ENCODE measurements at places on chromosomes 2 and 18. TPM values are rescaled to one million over a fixed set of nuclear protein-coding genes. Genes with fewer than 3 reads are reported as not detected.

The TUBA4A gene
- total RNA-seq: 0.56 TPM

The FBXO41 gene
- total RNA-seq: 1.5 TPM

The IL36A gene
- total RNA-seq: not detected

The LIPG gene
- 13.2 TPM for total RNA-seq

DNA sequence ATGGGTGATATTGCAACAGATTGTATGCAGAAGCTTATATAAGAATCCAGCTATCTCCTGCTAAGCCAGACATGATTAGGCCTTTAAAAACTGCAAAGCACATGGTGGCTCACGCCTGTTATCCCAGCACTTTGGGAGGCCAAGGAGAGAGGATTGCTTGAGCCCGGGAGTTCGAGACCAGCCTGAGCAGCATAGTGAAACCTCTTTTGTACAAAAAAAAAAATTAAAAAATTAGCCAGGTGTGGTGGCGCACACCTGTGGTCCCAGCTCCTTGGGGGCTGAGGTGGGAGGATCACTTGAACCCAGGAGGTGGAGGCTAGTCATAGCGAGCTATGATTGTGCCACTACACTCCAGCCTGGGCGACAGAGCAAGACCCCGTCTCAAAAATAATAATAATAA is 204.6 kb downstream of the TNS1 start:
- H3K4me1 ChIP-seq: no peaks in the 10 kb centered on the region
- no peak for DNase-seq
- H3K4me3 ChIP-seq: no peak overlapping the region
- peaks cover 11% of the 10 kb centered on the region for H3K27me3 ChIP-seq
- H3K36me3 ChIP-seq: no peaks in the 10 kb centered on the region

DNA sequence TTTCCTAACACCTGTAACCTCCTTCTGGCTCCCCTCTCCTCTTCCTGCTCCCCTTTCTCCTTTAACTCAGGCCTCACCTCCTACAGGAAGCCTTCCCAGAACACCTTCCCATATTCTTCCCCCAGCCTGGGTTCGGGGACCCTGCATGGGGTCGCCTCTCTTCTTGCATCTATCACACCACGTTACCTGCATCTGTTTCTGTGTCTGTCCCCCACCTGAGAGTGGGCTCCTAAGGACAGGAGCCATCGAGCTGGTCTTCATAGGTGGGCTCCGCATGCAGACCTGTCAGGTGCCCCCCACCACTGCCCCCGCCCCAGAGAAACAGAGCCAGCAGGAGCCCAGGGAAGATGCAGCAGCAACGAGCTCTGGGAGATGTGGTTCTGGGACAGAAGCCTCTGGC is 123.2 kb upstream of the GLI2 start:
- peaks cover 3% of the 10 kb centered on the region for H3K4me1 ChIP-seq
- H3K4me3 ChIP-seq: no peak overlapping the region
- H3K27ac ChIP-seq: no peak overlapping the region
- H3K27me3 ChIP-seq: peaks cover 5% of the 10 kb centered on the region
- DNase-seq: no peak

DNA sequence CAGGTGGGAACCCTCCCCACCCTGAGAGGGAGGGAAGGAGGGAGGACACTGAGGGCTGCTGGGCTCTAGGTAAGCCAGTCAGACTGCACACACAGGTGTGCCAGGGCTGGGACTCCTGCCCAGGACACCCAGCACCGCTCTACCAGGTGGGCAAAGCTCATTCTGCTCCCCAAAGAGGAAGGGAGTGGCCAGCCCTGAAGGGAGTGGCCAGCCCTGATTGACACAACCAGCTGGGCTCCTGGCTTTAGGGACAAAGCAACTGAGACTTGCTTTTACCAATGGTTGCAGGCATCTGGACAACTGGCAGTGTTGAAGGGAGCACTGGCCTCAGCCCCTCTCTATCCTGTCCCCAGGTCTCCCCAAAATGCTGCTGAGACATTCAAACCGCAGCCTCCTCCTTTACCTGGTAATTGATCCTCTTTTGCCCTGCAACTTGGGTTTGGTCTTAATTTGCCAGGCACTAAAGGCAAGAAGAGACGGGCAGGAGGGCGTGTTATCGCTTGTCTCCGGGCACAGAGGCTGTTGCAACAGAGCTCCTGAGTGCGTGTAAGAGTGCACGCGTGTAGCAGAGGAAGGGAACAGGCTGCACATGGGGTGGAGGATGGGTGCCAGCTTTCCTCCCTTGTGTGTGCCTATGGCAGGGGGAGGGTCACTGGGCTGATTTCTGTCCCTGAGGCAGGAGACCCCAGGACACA is 14.5 kb upstream of the FOSL2 start:
- DNase-seq: peak; percentile 41
- no peak overlapping the region for H3K4me3 ChIP-seq
- H3K27ac ChIP-seq: no peak overlapping the region

GRCh38 chr2:174981331-174981730 is 23.9 kb downstream of the CHN1 start:
- no peaks in the 10 kb centered on the region for H3K36me3 ChIP-seq
- DNase-seq: no peak
- no peak overlapping the region for H3K4me3 ChIP-seq
- peaks cover 35% of the 10 kb centered on the region for H3K4me1 ChIP-seq
- no peaks in the 10 kb centered on the region for H3K27me3 ChIP-seq

DNA sequence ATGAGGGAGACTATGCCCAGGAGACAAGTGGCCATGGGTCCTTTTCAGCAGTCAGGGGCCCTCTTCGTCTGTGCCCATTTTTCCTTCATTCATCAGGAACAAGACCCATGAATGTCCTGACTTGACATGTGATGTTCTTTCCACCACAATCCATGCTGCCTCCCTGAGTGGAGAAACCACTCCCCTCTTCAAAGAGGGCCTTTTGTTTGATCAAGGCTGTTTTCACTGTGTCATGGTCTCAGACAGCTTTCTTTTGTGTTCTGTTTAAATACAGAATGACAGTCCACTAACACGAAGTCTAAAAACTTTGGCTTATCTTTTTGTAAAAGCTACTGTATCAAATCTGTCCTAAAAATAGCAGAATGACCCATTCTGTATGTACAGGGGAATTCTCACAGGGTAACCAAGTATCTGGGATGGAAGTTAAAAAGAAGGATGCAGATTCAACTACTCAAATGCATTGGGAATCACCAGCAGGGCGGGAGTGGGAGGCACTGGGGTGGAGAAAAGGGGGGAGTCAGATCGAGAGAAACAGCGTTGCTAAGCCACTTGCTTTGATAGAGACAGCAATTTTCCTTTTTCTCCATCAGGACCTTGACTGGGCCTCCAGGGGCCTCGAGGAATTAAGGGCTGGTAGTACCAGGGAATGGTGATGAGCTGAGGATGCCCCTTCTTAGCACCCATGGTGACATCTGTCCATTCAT is 13.9 kb downstream of the LRP2 start:
- no peaks in the 10 kb centered on the region for H3K27me3 ChIP-seq
- no peak for DNase-seq
- H3K4me1 ChIP-seq: peaks cover 45% of the 10 kb centered on the region
- no peaks in the 10 kb centered on the region for H3K36me3 ChIP-seq
- H3K27ac ChIP-seq: no peak overlapping the region

GRCh38 chr2:118312969-118313756 is 224.9 kb downstream of the INSIG2 start:
- H3K27me3 ChIP-seq: peaks cover 12% of the 10 kb centered on the region
- H3K27ac ChIP-seq: no peak overlapping the region
- H3K4me1 ChIP-seq: peaks cover 6% of the 10 kb centered on the region
- no peak overlapping the region for H3K4me3 ChIP-seq

- peaks cover 8% of the 10 kb centered on the region for H3K36me3 ChIP-seq
- peaks cover 33% of the 10 kb centered on the region for H3K4me1 ChIP-seq
- no peak overlapping the region for H3K4me3 ChIP-seq
- no peak overlapping the region for H3K27ac ChIP-seq
These were observed 244.5 kb downstream of the TCF4 start for GRCh38 chr18:55343396-55344073.

DNA sequence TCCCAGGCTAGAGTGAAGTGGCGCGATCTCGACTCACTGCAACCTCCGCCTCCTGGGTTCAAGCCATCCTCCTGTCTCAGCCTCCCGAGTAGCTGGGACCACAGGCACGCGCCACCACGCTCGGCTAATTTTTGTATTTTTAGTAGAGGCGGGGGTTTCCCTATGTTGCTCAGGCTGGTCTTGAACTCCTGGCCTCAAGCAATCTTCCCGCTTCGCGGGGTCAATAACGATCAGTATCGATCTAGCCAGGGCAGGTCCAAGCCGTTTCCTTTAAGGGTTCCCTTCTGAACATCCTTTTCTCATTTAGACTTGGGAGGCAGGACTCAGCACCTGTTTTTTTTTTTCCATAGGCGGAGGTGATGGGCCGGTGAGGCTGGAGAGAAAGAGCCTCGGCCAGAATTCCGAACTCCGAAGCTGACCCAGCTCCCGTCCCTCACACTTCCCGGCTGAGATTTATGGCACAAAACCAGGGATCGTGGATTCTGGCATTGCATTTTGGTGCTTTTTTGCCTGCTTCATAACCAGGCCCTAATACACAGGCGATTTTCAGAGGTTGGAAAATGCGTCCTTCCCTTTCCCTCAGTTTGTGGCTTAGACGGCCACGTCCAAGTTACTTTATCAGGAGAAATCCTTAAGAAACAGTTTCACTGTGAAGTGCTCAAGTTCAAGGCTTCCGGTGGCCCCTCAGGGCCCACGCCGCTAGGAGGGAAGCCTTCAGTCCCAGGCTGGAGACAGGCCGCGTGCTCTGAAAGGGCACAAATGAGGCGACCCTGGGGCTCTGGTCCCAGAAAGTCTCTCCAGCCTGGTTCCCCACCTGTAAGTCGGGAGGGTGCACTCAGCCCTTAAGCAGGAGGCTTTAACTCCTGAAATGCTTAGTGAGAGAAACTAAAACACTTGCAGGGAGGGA is 998 bp upstream of the SLC66A3 start:
- no peak overlapping the region for H3K27ac ChIP-seq
- peaks cover 57% of the 10 kb centered on the region for H3K27me3 ChIP-seq
- peak overlapping the region; percentile 48 for H3K4me3 ChIP-seq
- H3K36me3 ChIP-seq: no peaks in the 10 kb centered on the region
- DNase-seq: no peak

- no peak overlapping the region for H3K27ac ChIP-seq
- H3K4me3 ChIP-seq: no peak overlapping the region
- H3K36me3 ChIP-seq: no peaks in the 10 kb centered on the region
- no peak for DNase-seq
These were observed 186.3 kb downstream of the HAUS1 start for GRCh38 chr18:46290440-46291020.
